ENCODE measurements at places on chromosomes 6 and 20.

GRCh38 chr6:153787341-153787606 lies 251.8 kb upstream of the OPRM1 start:
- DNase-seq = no peak

- no peak for DNase-seq
These were observed 62.6 kb downstream of the IGF2R start for GRCh38 chr6:160031442-160031841.

DNA sequence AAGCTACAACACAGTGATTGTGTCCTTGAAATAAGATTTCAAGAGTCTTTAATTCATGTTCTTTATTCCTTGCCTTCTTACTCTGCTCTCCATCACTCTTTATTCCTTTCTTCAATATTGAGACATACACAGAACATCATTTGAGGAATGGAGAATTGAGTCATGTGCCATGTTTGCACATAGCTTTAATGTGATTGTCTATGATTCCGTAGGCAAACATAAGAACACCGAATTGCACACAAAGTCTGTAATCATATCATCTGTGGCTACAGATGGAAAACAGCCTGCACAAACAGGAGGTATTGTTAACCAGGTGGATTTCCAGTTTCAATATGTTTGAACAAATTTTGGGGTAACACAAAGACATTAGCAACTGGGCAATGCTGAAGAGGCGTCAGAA lies 571.6 kb upstream of the GJE1 start:
- DNase-seq = no peak

DNA sequence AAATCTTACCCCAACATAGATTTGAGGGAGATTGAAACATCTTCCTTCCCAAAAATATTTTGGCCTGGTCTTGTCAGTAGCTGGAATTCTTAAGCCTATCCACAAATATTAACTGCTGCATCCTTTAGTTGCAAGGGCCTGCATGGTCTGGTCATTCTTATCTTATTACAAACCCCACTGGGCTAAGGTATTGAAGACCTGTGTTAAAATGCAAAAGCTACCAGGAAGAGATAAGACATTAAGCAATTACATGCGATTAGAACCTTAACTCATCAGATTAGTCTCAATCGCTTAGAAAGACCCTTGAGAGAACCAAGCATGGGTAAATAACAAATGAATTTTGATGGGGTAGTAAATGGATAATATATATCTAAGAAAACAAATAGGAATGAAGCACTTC lies 426.6 kb downstream of the FRK start:
- DNase-seq = no peak

- DNase-seq = peak; percentile 79
These were observed 60.8 kb downstream of the PRPH2 start for GRCh38 chr6:42661540-42662153.

GRCh38 chr20:17904027-17904426 lies 64.6 kb downstream of the SNX5 start:
- no peak for DNase-seq

GRCh38 chr6:54255886-54256285 lies 52.4 kb upstream of the TINAG start:
- no peak for DNase-seq

GRCh38 chr6:169930799-169931198 lies 179.4 kb downstream of the ERMARD start:
- DNase-seq = no peak

DNA sequence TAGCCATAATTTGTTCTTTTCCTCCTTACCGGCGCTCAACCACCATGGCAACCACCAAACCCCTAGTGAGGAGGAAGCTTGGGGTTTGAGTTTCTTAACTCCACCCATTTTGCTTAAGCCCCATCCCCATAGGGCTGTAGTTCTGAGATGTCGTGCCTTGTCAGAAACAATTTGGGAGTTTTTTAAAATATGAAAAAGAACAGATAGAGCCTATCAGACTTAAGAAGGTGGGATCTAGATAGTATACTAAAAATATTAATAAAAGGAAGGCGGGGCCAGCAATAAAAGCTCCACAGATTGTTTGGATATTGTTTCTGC lies 5.6 kb downstream of the BRD2 start:
- peak; percentile 58 for DNase-seq

DNA sequence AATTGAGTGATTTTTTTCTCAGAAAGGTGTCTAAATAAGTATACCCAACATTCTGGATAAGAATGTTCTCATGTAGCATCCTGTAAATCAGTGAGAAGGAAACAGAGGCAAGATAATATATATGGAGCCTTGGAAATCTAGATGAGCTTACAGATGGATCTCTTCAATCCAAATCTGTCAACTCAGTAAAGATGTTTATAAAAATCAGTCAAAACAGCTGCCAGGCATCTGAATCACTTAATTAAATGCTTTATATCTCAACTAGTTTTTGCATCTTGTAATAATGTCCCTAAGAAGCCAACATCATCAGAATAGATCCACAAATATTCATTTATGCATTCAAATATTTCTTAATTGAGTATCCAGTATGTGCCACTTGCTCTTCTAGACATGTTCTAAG lies 300.2 kb downstream of the KHDC1L start:
- no peak for DNase-seq

GRCh38 chr6:170006900-170007467 lies 255.6 kb downstream of the ERMARD start:
- DNase-seq = no peak

DNA sequence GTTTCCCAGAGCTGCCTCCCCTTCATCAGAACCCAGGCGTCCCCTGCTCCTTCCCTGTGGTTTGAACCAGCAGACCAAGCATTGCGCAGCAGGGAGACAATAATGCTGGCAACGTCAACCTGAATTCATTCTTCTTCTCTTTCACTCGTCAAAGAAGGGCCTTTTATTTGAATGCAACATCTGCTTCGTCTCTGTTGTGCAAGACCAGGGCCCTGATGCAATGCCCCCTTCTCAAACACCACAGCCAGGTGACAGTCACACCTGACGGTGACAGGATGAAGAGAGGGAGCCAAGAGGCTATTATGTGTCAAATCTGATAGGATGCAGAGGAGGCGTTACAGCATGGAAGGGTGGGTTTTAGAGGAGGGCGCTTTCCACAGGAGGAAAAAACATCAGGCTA lies 8.0 kb downstream of the INSM1 start:
- DNase-seq = no peak

DNA sequence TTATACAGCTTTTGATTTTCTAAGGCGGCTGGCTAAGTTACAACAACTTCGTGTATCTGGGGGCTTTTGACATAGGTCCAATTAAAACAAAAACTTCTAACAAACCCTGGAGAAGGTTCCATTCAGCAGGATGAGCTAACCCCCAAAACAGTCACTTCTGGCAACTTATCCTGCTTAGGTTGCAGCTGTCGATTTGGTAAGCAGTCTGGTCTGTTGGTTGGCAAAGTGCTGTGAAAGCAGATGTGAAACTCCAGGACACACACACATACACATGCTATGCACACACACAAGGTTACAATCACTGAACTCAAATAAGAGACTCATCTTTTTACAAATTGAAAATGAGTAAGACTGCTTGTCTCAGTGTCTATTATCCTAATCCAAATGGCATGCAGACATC lies 119.0 kb upstream of the STMND1 start:
- no peak for DNase-seq

- peak; percentile 42 for DNase-seq
These were observed 20.4 kb upstream of the EFHC1 start for GRCh38 chr6:52399511-52400312.

- no peak for DNase-seq
These were observed 9.6 kb downstream of the ERGIC3 start for GRCh38 chr20:35551503-35551902.

- DNase-seq = no peak
These were observed 15.4 kb downstream of the ZSCAN12 start for GRCh38 chr6:28384143-28384533.

DNA sequence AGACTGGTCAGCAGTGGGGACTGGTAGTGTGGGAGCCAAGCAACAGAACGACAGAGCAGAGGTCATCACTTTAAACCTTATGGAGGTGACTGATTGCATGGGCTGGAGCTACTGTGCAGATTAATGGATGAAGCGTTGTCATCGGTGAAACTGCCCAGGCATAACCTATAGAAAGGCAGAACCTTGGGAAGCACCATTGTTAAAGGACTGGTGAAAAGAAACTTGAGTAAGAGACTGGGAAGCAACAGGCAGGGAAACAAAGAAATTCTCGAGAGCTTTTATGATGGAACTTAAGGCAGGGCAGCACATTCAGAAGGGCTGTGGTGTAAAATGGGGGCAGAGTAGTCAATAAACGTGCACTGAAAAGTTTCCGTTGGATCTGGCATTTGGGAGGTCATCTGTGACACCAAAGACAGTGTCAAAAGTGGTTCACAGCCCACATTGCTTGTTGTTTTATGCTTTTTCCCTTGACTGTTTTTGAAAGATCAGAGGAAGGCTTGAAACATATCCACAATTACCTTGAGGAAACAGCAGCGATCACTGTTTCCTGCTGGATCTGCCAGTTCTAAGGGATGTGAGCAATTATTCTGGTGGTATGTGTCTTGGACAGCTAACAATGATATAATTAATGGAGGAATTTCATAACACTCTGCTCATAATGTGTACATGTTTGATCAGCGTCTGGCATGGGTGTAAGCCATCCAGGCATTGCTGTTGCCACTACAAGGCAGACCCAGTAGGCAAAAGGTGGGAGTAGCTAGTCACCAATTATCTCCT lies 62.7 kb downstream of the LRRC1 start:
- DNase-seq = no peak

DNA sequence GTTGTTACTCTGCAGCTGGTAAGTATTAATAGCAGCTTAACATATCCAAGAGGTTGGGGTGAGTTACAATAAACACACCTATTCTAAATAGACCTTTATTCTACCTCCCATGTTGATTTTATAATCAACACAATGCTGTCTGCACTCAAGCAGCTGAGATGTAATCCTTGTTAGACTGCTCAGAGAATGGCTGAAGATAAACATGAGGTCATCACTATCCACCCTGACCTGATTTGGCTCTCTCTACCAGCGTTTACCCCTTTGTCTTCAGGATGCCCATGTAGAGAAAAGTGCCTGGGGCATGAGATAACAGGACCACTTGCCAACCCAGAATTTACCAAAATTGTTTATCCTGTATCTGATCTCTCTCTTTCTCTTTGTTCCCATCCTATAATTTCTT lies 220.7 kb upstream of the DEFB112 start:
- DNase-seq = no peak

DNA sequence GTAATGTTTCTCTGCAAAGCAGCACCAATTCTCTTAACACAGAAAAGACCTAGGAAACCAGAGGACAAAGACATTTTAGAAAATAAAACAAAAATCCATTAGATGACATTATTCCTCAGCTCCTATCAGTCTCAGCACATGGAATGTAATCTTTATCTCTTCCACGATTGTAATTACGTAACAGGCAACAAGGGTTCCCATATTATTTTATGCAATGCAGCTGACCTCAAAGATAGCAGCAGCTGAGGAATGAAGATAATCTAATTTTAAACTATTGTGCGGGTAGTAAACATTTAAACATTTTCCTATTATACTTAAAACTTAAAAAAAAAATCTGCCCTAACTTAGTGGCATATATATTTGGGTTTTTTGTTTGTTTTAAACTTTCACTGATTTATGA lies 33.0 kb upstream of the PTCHD4 start:
- DNase-seq = no peak

DNA sequence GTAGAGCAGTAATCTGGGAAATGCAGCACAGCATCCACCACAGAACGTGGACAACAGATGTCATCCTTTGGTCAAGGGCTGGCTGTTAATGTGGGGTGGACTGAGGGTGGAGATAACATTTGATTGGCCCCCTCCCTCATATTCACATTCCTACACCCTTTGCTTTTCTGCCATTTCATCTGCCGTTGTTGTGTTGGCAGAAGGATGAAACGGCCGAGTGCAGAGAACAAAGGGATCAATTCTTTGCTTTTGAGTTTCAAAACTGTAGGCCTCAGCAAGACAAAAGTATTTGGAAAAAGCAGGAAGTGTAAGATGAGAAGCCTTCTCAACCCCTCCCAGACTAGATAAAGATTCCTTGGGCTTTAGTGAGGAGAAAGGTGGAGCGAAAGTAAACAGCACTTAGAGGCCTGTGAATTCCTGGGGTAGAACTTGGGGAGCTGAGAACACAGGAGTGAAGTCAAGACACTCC lies 74.2 kb upstream of the PHIP start:
- no peak for DNase-seq

DNA sequence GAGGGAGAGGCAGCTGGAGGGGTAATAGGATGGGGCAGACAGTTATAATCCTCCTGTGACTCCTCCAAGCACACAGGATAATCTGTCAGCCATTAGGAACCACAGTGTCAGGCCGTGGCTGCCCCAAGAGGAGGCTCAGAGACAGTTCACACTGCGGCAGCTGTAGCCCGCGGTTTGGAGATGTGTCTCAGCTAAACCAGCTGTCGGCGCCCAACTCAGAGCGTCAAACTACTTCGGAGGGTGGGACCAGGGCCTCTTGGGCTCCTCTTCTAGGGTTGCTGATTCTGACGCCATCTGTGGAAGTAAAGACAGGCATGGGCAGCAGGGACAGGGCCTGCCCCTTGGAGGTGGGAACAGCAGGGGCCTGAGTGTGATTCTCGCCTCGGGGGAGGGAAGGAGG lies 309.8 kb downstream of the CDC5L start:
- no peak for DNase-seq

GRCh38 chr6:30828027-30828962 lies 56.0 kb upstream of the DDR1 start:
- peak; percentile 69 for DNase-seq

DNA sequence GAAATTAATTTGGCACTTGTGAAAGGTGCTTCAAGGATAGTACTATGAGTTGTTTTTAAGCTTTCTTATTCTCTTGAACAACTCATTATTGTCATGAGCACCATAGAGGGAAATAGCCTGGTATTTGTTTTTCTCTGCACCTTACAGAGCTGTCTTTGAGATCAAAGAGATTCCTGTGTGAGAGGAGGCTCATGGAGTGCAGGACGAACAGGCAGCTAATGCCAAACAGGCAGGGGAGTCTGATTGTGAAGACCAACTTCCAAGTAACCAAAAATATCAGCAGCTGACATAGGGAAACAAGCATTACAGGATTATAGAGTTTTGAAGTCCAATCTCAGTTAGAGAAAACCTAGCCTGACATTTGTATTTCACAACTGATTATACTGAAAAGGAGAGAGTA lies 110.6 kb upstream of the TENT5A start:
- DNase-seq = no peak

DNA sequence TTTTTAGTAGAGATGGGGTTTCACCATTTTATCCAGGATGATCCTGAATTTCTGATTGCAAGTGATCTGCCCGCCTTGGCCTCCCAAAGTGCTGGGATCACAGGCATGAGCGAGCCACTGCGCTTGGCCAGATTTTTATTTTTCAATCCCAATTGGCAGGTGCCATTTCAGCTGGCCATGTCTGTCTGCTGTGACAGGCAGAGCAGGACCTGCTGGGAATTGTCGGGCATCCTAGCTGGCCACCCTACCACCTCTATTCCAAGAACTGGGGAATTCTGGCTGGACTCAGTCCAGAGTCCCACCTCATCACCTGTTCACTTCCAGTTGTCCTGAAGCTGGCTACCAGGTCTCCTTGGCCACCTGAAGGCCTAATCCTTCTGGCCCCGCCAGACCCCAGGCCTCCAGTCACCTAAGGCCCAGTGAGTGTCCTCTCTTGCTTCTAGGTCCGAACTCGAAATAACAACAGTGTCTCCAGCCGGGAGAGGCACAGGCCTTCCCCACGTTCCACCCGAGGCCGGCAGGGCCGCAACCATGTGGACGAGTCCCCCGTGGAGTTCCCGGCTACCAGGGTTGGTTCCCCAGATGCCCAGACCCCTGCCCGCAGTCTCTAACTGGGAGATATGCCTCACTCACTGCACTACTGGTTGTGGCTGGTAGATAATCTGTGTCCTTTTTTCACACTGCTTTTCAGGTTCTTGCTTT lies 24.0 kb downstream of the DNMT3B start:
- DNase-seq = no peak

All from central memory CD4-positive, alpha-beta T cell (primary cell).